ENCODE measurements at places on chromosomes 3 and 15.

GRCh38 chr3:168616915-168617314 is 521.2 kb upstream of the GOLIM4 start:
- DNase-seq: no peak

DNA sequence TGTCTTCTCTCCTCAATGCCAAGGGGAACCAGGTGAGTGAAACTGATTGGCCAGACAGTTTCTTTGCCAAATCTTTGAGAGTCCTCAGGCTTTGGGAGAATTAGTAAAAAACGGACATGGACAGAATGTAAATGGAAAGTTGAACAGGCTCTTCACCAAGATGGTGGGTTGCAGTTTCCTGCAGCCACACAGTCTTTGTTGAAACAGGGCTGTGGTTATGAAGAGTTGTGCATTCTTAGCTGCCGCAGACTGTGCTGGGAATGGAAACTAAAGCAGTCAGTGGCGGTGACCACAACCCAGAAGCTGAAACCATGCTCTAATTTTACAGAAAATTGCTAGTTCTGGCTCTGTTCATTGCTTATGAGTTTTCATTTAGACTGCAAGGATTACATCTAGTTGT is 42.1 kb upstream of the TASOR start:
- DNase-seq: no peak

GRCh38 chr3:189822726-189823125 is 191.5 kb downstream of the TP63 start:
- DNase-seq: no peak

GRCh38 chr3:193968380-193968974 is 167.5 kb upstream of the HES1 start:
- DNase-seq: no peak

DNA sequence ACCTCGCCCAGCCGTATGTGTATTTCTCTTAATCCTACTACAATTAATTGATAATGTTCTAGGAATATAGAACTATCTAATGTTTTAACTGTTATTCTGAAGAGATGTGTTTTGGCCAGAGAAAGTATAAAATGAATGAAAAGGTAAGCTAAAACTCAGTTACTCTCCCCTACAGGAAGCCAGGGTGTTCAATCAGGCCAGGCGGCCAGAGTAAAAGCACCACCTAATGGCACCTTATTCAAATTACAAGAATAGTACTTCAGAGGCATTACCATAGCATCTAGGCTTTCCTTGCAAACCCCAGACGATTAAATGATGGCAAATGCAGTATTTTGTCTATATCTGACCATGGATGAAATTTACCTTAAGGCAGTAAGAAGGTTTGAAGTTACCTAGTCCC is 10.4 kb downstream of the SLC12A8 start:
- DNase-seq: no peak

GRCh38 chr3:23691357-23691895 is 114.3 kb upstream of the UBE2E1 start:
- no peak for DNase-seq
